ENCODE measurements at places on chromosomes 3 and 15. TPM values are rescaled to one million over a fixed set of nuclear protein-coding genes. Genes with fewer than 3 reads are reported as not detected.

The ZNF654 gene
- total RNA-seq: 6.2 TPM

The RBP2 gene
- total RNA-seq: not detected

The CCPG1 gene
- total RNA-seq: 13.4 TPM

The PLSCR5 gene
- not detected for total RNA-seq

The RAD51 gene
- 42.4 TPM for total RNA-seq

The SLC27A2 gene
- 5.8 TPM for total RNA-seq

The CTXN2 gene
- total RNA-seq: not detected

The VEPH1 gene
- 18.3 TPM for total RNA-seq

DNA sequence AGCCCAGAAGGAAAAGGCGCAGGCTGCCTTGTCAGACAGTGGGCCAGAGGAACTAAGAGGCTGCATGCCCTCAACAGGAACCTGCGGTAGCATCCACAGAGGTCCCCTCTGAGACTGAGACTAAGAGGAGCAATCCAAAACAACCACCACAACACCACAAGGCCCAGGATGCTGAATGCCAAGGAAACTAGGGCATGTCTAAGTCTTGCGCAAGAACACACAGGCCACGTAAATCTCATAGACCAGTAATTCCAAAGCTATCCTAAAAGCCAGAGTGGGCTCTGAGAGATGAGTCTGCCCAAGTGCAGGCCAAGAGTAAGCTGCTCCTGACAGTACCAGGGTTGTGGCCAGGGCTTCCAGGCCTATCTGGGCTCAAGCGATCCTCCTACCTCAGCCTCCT lies 12.9 kb downstream of the MON1A start:
- no peak for DNase-seq

GRCh38 chr15:75591655-75592364 lies 12.7 kb upstream of the PTPN9 start:
- DNase-seq: no peak

- no peak for DNase-seq
Measured at GRCh38 chr3:112365636-112366035, 32.7 kb downstream of the CD200 start.

DNA sequence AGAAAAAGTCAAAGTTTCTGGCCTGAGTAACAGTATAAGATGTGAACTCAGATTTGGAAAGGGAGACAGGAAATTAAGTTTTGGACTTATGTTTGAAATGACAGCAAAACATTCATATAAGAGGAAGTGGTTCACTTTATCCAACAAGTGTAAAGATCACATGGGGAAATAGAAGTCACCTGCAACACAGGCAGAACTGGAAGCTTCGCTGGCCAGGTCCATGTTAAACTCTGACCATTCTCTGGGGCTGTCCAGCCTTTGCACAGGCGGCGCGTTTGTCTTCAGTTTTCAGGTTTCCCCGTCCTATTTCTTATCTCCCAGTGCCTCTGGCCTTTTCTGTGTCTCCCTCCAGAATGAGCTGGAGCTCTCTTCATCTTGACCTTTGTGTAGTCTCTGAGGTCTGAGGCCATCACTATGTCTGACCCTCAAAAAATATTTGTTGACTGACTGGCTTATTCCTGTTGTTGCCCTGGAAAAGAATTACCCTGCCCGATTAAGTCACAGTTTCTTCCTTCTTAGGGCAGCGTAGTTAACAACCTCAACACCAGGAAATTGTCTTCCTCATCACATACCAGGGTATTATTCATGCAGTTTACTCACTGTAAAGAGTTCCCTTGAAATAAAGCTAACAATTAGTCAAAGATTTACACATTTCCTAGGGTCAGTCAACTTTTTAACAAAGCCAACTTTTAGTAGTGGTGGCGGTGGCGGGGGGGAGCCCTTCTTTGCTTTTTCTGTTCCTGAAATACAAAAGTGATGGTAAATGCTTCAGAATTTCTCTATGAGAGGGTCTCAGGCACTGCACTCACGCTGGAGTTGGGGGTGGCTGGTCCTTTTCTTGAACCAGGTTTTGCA lies 959 bp upstream of the RASA2 start:
- DNase-seq: no peak

GRCh38 chr3:160038862-160039562 lies 50.4 kb downstream of the IL12A start:
- DNase-seq: peak; percentile 5

- DNase-seq: no peak
Measured at GRCh38 chr15:65067645-65068402, at the start of gene RASL12. Gene RASL12, minus strand, starts transcription at chr15:65067991. Its CDS starts 156 bp downstream, at chr15:65067835.

DNA sequence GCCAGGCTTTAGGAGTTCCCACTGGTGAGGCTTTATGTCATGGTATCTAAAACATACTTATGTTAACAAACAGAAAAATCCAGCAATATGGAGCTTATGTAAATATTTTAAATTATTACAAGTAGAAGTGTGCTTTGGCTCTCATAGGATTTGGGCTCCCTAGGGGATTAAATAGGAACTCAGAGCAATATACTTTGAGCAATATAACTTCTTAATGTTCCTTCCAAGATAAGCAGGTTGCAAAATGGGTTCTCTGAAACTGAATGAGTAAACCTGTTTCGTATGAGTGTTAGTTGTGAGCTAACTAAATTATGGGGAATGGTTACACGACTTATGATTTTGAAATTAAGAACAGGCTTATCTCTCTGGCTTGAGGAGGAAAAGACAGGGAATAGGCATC lies 366.1 kb upstream of the ZNF385D start:
- no peak for DNase-seq

GRCh38 chr15:85356276-85356675 lies 24.1 kb upstream of the AKAP13 start:
- no peak for DNase-seq

- DNase-seq: no peak
Measured at GRCh38 chr15:55758580-55758986, 15.6 kb upstream of the PRTG start.

DNA sequence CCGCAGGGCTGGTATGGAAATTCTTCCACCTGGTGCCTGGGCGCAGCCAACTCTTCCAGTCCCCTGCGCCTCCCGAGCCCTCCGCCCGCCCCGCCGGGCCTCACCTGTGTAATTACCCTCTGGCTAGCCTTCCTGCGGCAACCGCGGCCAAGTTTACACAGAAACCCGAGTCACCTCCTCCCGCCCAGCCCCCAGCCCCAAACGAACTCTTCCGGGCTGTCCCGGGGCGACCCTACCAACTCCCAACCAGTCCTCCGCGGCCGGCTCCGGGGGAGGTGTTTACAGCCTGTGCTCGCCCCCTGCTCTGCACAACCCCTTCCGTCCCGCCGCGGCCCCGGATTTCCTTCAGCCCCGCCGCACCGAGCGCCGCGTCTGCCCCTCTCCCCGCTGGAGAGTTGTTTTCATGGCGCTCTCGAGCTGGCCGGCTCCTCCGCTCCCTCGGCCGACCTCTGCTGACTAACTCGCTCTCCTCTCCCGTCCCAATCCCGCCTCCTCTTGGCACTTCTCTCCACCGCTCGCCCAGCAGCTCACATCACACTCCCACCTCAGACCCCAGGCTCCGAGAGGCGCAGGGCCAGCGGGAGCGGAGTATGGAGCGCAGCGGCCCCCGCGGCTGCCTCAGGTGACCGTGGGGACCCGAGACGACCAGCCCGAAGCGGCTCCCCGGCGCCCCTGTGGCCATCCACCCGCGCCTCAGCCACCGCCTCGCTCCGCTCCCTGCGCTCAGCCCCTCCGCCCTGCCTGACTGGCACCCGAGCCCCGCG lies 538 bp downstream of the ATOSA start:
- DNase-seq: peak; percentile 83

- DNase-seq: peak; percentile 63
Measured at GRCh38 chr3:43879166-43879565, 188.4 kb downstream of the ABHD5 start.

DNA sequence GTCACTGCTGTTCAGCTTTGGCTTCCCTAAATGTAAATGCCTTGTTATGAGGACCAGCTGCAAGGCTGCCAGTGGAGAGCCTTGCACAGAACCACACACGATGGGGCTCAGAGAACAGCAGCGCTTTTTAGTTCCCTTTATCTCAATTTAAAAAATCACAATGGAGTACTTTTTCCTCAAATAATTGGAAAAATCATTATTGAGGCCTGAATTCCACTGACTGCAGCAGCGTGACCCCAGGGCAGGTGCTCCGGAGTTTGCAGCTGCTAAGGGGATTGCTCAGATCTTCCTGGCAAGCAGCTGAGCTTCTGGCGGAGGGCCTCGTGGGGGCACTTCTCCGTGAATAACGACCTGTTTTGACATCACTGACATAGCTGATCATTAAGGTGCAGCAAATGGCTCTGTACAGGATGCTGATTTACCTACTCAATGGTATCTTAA lies 245.6 kb upstream of the TRIM42 start:
- DNase-seq: no peak

GRCh38 chr15:80985981-80986380 lies 3.6 kb downstream of the MESD start:
- DNase-seq: no peak

DNA sequence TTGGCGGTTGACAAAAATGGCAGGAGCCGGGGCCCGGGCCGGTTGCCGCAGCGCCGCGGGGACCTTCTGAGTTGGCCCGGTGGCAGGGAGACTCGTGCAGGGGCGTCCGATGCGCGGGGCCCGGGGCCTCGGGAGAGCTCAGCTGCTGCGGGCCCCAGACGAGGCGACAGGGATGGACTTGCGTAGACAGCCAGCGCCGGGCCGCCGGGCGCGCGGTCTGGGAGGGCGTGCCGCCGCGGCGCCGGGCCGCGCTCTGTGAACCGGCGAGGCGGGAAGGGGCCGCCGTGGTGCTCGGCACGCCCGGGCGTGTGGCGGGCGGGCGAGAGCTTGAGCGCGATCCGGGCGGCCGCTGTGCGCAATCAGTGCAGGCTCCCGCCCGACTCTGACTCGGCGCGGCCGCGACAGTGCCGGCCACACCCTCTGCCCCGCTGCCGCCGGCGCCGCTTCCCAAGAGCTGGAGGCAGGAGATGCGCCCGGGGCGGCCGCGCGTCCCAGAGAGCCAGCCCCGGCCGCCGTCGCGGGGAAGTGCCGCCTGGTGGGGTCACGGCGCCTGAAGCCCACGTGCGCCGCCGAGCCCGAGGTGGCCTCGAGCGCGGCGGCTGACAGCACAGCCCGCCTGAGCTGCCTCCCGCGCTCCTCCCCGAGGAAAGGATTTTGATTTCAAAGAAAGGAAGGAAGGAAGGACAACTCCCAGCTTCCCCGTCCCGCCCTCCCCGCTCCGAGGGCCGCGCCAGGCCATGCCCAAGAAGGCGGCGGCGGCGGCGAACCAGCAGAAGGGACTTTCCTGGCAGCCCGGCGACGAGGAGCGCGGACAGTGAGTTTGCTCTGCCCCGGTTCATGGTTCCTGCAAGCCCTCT lies 657 bp downstream of the TLNRD1 start:
- DNase-seq: no peak

DNA sequence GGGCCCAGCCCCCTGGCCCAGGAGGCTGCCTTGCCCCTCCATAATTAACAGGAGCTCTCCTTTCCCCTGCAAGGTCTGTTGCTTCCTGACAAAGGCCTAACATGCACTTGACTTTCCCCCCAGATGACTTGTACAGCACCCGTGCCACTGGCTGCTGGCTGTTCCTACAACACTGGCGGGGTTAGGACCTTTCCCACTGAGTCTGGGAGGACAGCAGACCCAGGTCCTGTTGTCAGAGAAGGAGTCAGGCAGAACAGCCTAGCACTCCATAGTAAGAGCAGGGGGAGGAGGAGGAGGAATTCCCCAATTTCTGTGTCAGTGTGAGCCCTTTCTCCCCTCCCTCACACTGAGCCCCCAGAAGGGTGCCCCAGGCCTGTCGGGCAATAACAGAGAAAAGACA lies 99.2 kb downstream of the CORO2B start:
- no peak for DNase-seq

DNA sequence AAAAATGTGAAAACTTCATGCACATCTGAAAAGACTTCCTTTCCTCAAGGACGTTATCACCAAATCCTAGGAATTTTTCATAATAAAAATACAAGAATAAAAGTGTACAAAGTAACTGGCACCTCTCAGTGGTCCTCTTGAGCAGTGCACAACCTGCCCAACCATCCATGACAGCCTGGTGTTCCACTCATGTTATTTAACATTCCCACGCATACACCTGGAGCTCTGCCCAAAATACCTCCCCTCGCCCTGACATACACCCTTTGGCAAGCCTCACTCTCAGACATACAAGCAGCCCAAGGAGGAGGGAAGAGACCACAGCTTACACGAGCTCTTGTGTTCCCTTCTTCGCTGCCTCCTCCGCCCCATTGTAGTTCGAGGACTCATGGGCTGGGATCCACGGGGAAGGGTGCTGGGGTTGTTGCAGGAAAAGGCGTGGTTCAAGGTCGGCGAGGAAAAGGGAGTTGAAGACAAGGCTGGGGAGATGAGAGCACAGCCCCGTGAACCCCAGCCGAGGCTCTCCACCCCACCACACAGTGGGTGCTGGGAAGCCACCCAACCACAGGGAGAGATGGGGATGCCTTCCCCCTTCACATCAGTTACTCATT lies 23.3 kb downstream of the GRIP2 start:
- no peak for DNase-seq

- no peak for DNase-seq
Measured at GRCh38 chr15:70569091-70569713, 194.2 kb downstream of the UACA start.

- DNase-seq: no peak
Measured at GRCh38 chr3:72558001-72558400, 290.2 kb downstream of the SHQ1 start.

- no peak for DNase-seq
Measured at GRCh38 chr15:29698030-29698701, 124.1 kb downstream of the TJP1 start.

GRCh38 chr3:12042638-12043037 lies 38.5 kb downstream of the SYN2 start:
- no peak for DNase-seq
